ENCODE measurements at places on chromosomes 6 and 20. TPM values are rescaled to one million over a fixed set of nuclear protein-coding genes. Genes with fewer than 3 reads are reported as not detected.

- no peak for DNase-seq
Observed at GRCh38 chr6:19668710-19669109, 168.5 kb upstream of the ID4 start.

- no peak for DNase-seq
Observed at GRCh38 chr6:100472674-100473073, 8.0 kb upstream of the SIM1 start.

TCP11 gene
- 0.27 TPM for polyA plus RNA-seq

PTCRA gene
- not detected for polyA plus RNA-seq

DNA sequence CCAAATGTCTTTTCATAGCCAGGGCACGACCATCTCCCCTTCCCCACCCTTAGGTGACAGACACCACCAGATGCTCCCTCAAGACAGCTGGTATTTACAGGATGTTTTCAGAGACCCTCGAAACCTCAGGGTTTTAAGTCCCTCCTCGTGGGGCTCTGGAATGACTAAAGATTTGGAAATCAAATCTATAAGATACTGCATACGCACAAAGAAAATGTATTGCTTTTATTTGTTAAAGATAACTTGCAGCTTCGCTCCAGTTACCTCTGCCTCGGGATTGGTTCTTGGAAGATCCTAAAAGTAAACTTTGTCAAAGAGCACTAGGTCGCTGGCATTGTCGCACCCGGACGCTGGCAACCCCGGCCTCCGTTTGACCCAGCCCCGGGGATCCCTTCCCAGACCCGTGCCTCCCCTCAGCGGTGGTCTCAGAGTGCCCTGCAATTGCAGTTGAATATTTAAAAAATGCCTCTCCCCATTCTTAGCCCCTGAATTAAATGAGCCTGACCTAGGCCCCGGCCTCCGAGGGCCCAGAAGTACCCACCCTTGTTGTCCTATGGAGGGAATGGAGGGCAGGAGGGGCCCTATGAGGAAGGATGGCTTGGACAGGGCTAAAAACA, 7.1 kb downstream of the PAX1 start:
- DNase-seq, result no peak

DNA sequence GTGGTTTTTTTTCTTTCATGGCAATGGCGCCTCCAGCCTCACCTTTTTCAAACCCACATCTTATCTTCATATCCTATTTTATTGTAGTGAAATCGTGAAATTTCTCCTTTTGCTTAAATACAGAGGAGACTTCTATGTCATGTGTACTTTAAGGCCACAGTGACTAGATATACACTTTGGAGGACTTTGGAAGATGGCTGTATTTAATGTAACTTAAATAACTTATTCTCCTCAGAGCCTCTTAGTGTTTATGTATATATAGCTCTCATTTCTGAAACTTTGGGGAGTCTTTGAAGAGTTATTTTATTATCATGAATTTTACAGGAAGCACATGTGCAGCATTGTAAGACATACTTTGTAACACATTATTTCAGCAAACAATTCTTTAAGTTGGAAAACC, 968 bp downstream of the LAMA2 start:
- no peak for DNase-seq

HCK gene
- polyA plus RNA-seq, result 3.5 TPM

KAT14 gene
- polyA plus RNA-seq, result 20.8 TPM

GRCh38 chr6:149166747-149167146, 150.8 kb upstream of the TAB2 start:
- DNase-seq, result no peak

- DNase-seq, result no peak
Observed at GRCh38 chr6:146265056-146265455, 236.2 kb downstream of the GRM1 start.

GRCh38 chr6:24788031-24788665, 10.6 kb downstream of the ARMH2 start:
- DNase-seq, result no peak

RCAN2 gene
- 4.7 TPM for polyA plus RNA-seq

DNA sequence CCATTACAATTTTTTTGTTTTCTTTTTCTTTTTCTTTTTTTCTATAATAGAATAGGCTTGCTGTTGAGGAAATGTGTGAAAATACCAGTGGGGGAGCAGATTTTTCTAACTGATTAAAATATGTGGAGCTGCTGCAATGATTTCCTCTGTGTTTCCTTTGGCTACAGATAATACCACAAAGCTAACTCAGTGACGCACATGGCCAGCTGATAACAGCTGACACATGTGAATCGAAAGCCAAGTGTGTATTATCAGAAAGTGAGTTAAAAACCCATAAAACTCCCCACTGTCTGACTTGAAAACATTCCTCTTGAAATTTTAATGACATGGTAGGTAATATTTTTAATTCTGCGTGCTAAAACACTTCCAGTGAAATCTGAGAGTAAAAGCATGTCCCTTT, 70.8 kb upstream of the AHI1 start:
- DNase-seq, result peak; percentile 22

SLC24A3 gene
- polyA plus RNA-seq, result 22.8 TPM

GRCh38 chr6:100246206-100246605, 218.5 kb downstream of the SIM1 start:
- DNase-seq, result no peak

GRCh38 chr6:45681860-45682511, 304.3 kb upstream of the SUPT3H start:
- DNase-seq, result no peak

OPN5 gene
- polyA plus RNA-seq, result 0.15 TPM

DNA sequence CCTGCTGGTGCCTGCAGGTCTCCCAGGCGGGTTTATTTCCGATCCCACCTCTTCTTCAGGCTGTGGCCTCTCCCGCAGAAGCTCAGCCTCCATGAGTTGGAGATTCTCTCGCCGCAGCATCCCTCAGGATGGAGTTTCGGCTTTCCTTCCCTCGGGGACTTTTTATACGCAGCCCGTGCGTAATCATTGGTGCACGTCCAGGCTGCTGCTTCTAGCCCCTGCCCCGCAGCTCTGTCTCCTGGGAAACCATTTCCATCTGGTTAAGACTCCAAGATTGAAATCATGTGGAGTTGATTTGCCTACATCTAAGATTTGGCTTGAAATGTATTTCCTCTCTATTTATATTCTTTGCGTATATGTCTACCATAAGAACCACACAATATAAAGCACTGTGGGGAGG, 46.7 kb upstream of the CARMIL1 start:
- peak; percentile 56 for DNase-seq

IMPG1 gene
- 0.48 TPM for polyA plus RNA-seq

- DNase-seq, result no peak
Observed at GRCh38 chr20:54079652-54080051, 9.3 kb upstream of the BCAS1 start.

- no peak for DNase-seq
Observed at GRCh38 chr20:33945391-33946081, 48.2 kb upstream of the RALY start.

DNA sequence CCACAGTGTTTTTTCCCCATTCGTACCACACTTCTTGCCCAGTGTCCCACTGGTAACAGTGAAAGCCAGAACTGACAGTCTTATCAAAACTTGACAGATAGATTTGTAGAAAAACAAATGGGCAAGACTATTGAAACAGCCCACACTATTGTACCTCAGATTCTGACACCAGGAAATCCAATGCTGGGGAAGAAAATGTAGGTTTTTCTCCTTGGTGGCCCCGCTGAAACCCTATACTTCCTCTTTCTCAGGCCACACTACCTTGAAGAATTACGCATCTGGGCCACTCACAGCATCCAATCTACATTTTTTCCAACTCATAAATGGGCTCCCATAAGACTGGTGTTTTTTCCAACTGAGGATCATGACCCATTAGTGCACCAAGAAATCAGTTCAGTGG, 90.9 kb upstream of the HDDC2 start:
- no peak for DNase-seq

GRCh38 chr20:47679462-47679861, 105.8 kb downstream of the SULF2 start:
- no peak for DNase-seq

- no peak for DNase-seq
Observed at GRCh38 chr6:68951270-68951669, 316.2 kb downstream of the ADGRB3 start.

DNA sequence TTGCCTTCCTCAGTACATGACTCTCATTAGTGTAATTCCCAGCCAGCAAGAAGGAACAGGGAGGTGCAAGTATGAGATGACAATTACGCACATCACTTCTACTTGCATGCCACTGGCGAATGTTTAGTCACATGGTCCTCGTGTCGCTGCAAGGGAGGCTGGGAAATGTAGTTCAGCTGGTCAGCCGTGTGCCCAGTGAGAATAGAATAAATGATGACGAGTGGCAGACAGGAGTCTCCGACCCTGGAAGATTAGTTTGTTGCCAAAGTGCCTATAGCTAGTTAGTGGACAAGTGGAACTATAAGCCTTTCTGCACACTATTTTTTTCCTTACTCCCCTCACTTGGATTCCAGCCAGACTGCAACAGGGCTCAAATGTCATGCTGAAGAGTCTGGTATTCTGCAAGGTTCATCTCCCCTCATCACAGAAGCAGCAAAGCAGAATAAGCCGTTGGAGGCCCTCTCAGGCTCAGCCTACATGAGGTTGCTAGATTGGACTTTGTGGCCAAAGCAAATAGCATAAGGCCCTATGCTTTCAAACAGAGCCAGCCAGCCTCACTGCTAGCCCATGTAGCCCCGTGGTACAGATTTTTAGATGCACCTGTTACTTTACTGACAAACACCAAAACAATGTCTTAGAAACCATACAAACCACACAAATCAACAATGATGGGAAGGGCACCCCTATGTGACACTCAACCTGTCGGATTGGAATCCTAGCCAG, 9.7 kb downstream of the LINC00237 start:
- DNase-seq, result no peak

DNA sequence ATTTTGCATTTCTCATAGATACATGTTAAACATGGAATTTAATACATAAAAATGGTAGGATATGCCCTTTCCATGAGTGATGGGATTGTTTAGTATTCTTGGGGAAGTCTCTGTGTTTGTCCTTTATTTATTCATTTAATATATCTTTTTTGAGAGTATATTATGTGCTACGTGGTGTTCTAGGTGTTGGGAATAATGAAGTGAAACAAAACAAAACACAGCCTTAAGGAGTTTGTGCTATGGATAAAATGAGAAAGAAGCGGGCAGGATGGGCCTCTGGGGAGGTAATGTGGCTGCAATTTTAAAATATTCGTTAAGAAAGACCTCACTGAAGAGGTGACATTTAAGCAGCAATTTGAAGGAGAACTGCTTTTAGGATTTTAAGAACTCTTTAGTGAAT, 851.5 kb downstream of the MAFB start:
- no peak for DNase-seq

- DNase-seq, result no peak
Observed at GRCh38 chr6:107941627-107942026, 16.4 kb downstream of the SEC63 start.

DNA sequence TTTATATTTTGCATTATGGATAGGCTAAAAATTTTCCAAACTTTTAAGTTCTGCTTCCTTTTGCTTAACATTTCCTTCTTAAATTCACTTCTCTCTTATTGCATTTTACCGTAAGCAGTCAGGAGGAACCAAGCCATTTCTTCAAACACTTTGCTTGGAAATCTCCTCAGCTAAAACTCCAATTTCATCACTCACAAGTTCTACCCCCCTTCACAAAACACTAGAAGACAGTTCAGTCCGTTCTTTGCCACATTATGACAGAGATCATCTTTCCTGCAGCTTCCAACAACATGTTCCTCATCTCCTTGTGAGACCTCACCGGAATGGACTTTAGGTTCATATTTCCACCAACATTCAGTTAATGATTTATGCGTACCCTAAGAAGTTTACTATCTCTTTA, 79.2 kb upstream of the LY86 start:
- DNase-seq, result no peak

DNA sequence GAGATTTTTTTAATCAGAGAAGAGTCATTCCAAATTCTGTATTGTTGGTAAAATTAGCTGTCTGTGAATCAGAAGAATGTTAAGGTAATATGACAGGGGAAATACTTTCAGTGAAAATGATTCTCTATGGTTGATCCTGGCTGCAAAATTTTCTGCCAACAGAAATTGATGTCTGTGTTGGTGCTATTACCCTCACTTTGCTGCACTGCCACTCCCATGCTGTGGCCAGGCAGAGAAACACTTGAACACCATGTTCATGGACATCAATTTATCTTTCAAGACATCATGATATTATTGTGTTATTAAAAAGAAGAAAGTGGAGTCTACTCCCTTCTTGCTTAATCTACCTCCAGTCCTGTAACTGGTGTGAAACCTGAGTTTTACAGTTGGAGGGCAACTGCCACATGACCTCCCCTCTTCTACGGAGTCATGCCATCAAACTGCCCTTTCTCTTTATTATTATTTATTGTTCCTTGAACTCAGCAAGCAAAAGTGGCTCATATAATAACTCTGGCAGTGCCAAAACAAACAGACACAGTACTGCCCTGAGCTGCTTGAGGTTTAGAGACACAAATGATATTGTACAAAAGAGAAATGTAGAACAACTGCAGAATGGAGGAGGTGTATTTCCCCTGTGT, 288.0 kb upstream of the JAG1 start:
- no peak for DNase-seq

TPD52L1 gene
- polyA plus RNA-seq, result 46.1 TPM

GRCh38 chr6:133957780-133958242, 4.8 kb downstream of the TBPL1 start:
- no peak for DNase-seq

DNA sequence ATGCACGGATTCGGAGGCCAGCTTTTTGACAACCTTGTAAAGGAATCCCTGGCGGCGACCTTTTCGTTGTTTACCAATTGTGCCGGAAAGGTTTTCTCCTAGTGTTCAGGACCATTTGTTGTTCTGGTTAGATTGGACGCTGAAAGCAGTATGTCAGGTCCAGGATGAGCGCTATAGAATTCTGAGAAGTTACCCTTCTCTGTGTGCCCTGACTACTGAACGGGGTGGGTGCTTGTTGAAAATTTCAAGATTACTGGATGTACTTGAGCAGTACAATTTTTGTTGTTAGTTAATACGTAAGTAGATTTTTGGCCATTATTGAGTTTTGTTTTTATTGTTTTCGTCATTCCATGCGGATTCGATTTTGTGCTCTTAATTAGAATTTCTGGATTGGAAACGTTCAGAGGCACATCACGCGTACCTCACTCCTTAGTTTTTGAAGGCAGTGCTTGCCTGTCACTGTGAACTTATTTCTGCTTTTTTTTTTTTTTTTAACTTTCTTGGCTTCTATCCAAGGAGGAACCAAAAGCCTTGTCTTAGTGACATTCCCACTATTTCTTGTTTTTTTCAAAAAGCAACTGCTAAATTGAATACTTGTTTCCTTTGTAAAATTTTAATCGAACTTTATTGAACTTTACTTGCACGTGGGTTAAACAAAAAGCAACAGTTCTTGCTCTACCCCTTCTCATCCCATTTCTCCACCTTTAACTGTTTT, 898 bp downstream of the XRN2 start:
- DNase-seq, result peak; percentile 16

C6orf132 gene
- polyA plus RNA-seq, result 0.29 TPM

PRKN gene
- polyA plus RNA-seq, result 4.6 TPM

ADGRF4 gene
- not detected for polyA plus RNA-seq

ZNF391 gene
- 3.7 TPM for polyA plus RNA-seq

DNA sequence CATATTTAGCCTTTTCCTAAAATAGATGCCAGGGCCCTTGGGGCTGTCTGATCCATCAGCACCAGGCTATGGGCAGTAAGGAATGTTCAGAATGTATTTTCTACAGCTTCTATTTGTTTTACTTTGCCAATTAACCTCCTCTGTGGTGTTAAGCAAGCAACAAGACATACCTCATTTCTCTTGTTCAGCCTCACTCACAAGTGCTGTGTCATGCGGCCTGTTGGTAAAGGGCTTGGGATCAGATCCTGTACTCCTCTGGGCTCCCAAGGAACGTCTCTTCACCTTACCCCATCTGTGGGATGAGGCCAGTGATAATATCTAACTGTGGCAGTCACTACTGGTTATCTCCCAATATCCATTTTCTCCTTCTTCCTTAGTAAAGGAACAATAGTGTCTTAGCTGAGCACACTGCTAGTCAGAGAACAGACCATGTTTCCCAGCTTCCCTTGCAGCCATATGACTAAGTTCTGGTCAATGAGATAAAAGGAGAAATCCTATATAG, 7.0 kb upstream of the DSTN start:
- no peak for DNase-seq

Data from forelimb muscle (tissue), 1 donor.